ENCODE measurements at places on chromosomes 16 and 17.

DNA sequence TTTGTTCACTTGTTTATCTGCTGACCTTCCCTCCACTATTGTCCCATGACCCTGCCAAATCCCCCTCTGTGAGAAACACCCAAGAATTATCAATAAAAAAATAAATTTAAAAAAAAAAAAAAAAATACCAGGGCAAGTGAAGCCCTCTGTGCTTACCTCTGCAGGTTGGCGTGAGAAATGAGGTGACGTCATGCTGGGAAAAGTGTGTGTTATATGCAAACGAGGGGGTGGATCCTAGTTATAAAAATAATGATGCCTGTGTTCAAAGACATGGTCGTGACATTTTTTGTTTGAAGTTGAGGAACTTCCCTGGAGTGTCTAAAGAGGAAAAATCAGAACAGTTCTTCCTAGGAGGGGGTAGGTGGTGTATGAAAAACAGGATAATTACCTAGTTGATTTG is 20.2 kb downstream of the TMC7 start:
- DNase-seq, result peak; percentile 37

DNA sequence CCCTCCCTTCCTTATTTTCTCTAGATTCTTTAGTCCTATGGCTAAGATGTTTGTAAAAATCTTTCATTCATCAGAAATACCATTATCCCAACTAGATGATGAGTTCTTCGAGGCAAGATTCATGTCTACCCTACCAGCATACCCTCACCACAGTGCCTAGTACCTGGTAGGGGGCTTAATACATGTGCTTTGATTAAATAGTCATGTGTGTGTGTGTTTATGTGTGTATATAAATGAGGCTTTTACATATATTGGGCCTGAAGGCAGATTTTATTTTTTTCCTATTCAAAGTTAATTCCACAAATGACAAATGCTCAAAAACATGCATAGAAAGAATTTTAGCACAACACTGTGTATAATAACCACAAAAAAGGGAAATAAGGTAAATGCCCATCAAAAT is 193.0 kb upstream of the IRX3 start:
- DNase-seq, result no peak

- DNase-seq, result peak; percentile 81
These were observed 3.7 kb downstream of the NOL3 start for GRCh38 chr16:67173808-67174705.

DNA sequence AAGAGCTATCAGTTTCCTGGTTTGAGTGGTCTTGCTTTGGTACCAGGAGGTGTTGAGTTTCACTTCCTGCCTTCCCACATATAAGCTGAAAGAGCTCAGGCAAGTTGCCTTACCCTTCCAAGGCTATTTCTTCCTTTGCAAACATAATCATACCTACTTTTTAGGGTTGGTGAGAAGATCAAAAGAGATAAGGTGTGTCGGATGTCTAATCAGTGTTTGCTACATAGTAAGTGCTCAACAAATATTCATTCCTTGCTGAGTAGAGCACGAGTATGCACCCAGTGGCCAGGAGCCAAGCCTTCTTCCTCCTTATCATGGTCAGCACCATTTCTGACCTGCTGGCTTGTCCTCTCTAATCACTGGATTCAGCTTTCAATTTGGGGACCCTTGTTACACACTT is 12.7 kb upstream of the TMEM98 start:
- no peak for DNase-seq

- DNase-seq, result no peak
These were observed 67.8 kb upstream of the GNG13 start for GRCh38 chr16:868386-868755.

DNA sequence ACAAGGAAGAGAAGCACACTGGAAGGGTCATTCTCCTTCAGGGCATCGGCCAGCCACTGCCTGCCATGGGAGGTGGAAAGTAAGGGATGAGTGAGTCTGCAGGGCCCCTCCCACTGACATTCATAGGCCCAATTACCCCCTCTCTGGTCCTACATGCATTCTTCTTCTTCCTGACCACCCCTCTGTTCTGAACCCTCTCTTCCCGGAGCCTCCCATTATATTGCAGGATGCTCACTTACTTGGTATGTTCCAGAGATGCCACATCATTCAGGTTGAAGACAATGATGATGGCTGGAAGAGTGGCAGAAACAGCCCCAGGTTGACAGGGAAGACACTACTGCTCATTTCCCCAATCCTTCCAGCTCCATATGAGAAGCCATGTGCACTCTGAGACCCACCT is 2.5 kb downstream of the RAB34 start:
- no peak for DNase-seq

GRCh38 chr16:50705436-50706110 is 12.2 kb downstream of the NOD2 start:
- no peak for DNase-seq

DNA sequence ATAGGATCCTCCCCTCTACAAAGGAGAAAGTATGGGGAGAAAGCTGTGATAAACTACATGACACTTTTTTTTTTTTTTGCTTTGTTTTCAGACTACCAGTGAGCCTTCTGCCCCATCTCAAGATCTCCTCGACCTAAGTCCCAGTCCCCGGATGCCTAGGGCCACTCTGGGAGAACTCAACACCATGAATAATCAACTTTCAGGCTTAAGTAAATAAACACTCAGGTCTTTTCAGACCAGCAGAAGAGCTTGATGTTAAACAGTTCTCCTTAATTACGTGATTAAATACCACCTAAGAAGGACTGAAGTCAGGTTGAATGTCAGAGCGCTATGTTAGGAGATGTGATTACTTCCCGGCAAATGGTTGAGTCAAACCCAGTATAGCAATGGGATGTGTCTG is 31.4 kb downstream of the COX11 start:
- DNase-seq, result no peak
